Transverse colon (tissue), 4 donors: ENCODE measurements at places on chromosomes 2 and 18. TPM values are rescaled to one million over a fixed set of nuclear protein-coding genes. Genes with fewer than 3 reads are reported as not detected.

- no peaks in the 10 kb centered on the region for H3K27me3 ChIP-seq
- H3K4me1 ChIP-seq = no peaks in the 10 kb centered on the region
- H3K36me3 ChIP-seq = no peaks in the 10 kb centered on the region
- no peak for DNase-seq
- no peak overlapping the region for H3K27ac ChIP-seq
These were observed 419.3 kb upstream of the TNP1 start for GRCh38 chr2:217279140-217279539.

ALPI gene
- total RNA-seq = 16.0 TPM

DNA sequence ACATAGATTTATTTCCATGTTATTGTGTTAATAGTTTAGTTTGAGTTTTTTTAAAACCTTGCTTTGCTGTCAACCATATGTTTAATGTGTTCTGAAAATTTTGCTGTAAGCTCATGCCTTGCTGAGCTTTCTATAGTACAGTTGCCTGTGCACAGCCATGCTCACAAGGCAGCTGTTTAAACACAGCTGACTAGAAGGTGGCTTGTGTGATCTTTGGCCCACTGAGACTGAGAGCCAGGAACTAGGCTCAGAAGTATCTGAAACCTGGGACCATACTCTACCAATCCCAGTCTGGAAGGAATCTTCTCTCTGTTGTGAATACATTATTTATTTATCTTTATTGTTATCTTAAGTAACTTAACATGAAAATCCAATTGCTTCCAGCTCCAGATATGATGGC, 350.5 kb downstream of the KIAA1328 start:
- no peak overlapping the region for H3K27ac ChIP-seq
- DNase-seq = no peak
- H3K4me3 ChIP-seq = no peak overlapping the region

GAD1 gene
- not detected for total RNA-seq

- H3K36me3 ChIP-seq = no peaks in the 10 kb centered on the region
- H3K27me3 ChIP-seq = no peaks in the 10 kb centered on the region
- H3K27ac ChIP-seq = peak overlapping the region; percentile 73
- H3K4me1 ChIP-seq = peaks cover 23% of the 10 kb centered on the region
- peak; percentile 70 for DNase-seq
These were observed 176.4 kb downstream of the AGAP1 start for GRCh38 chr2:235669983-235670962.

- no peak overlapping the region for H3K27ac ChIP-seq
- no peaks in the 10 kb centered on the region for H3K4me1 ChIP-seq
- no peak for DNase-seq
These were observed 18.3 kb downstream of the RNF138 start for GRCh38 chr18:32110005-32110404.

CCDC121 gene
- 4.3 TPM for total RNA-seq

EML6 gene
- total RNA-seq = 8.2 TPM

SERPINB13 gene
- not detected for total RNA-seq

DNA sequence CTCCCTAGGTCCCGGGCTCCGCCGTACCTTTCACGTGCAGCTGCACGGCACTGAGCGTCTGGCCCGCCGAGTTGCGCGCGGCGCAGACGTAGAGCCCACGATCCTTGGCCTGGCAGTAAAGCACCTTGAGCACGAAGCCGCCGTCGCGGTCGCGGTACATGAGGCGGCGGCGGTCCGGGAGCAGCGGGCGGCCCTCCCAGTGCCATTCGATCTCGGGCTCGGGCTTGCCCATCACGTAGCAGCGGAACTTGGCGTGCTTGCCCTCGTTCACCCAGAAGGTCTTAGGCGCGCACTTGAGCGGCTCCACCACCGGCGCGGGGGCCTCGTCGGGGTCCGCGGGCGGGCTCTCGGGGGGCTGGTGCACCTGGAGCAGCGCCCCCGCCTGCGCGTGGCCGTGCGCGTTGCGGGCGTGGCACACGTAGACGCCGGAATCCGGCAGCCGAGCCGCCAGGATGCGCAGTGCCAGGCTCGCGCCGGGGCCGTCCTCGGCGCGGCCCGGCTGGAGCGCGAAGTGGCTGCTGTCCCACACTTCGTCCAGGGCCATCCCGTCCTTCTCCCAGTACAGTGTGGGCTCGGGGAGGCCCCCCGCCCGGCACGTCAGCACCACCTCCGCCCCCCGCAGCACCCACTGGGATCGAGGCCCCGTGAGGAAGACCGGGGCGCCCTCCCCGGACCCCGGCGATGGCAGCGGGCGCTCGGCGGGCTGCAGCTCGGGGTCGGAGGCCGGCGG, 980 bp downstream of the OBSL1 start:
- peaks cover 30% of the 10 kb centered on the region for H3K27me3 ChIP-seq
- peak overlapping the region; percentile 59 for H3K4me3 ChIP-seq
- peak overlapping the region; percentile 80 for H3K27ac ChIP-seq

DNA sequence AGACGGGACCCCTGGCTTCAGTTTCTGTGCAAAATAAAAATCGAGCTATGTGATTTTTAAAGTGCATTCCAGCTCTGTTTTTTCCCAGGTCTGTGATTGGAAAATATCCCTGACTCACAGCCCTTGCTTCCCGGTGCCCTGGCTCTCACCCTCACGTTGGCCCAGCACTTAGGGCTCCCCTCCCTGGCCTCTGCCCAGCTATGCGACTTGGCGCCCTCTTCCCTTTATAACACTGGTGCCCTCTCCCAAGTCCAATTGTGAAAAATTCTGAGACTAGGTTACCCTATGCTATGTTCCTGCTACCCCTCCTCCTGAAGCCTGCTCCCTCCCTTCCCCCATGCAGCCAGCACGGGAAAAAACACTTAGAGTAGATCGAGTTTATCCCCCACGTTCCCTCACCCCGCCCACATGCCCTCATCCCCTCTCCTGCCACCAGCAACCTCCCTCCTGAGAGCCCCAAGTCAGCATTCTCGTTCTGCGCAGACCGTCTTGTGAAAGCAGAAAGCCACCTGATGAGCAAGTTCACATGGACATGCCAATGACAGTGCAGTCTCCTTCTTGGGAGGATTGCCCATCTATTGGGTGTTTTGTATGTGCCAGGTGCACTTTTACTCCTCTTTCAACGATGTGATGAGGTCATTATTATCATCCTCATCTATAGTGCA, 228.8 kb downstream of the VAPA start:
- H3K4me1 ChIP-seq = peaks cover 10% of the 10 kb centered on the region
- H3K27ac ChIP-seq = peak overlapping the region; percentile 24
- DNase-seq = no peak
- H3K27me3 ChIP-seq = no peaks in the 10 kb centered on the region

AMER3 gene
- 0.32 TPM for total RNA-seq
